Smooth muscle cell of the pulmonary artery (primary cell): ENCODE measurements at places on chromosomes 5 and 9. TPM values are rescaled to one million over a fixed set of nuclear protein-coding genes. Genes with fewer than 3 reads are reported as not detected.

Gene PRR7
- 5.7 and 11.4 TPM in 2 replicates for total RNA-seq

Gene CDC14B
- 16.9 and 19.8 TPM in 2 replicates for total RNA-seq

Gene CD72
- 0.46 and 0.78 TPM in 2 replicates for total RNA-seq

Gene PCDHGA5
- total RNA-seq: 1.8 and 2.3 TPM in 2 replicates

Gene GABRA6
- not detected in 2 replicates for total RNA-seq

Gene CDX1
- 0.17 and 0.91 TPM in 2 replicates for total RNA-seq

Gene BNC2
- total RNA-seq: 14.5 and 20.6 TPM in 2 replicates

Gene HACD4
- 2.0 and 5.0 TPM in 2 replicates for total RNA-seq

Gene ANKRD31
- under 0.01 and 0.03 TPM in 2 replicates for total RNA-seq

Gene SLC34A3
- not detected in 2 replicates for total RNA-seq

Gene PCDHA8
- 0.07 and 0.26 TPM in 2 replicates for total RNA-seq

Gene YTHDC2
- total RNA-seq: 22.1 and 28.7 TPM in 2 replicates

Gene GMCL2
- not detected in 2 replicates for total RNA-seq

Gene DRD1
- total RNA-seq: 0.33 and 1.2 TPM in 2 replicates

Gene C1QTNF3
- total RNA-seq: 1.2 and 1.7 TPM in 2 replicates

Gene TAS2R1
- total RNA-seq: not detected in 2 replicates

Gene COL15A1
- 77.7 and 229 TPM in 2 replicates for total RNA-seq
